ENCODE measurements at places on chromosomes 11 and 22.

DNA sequence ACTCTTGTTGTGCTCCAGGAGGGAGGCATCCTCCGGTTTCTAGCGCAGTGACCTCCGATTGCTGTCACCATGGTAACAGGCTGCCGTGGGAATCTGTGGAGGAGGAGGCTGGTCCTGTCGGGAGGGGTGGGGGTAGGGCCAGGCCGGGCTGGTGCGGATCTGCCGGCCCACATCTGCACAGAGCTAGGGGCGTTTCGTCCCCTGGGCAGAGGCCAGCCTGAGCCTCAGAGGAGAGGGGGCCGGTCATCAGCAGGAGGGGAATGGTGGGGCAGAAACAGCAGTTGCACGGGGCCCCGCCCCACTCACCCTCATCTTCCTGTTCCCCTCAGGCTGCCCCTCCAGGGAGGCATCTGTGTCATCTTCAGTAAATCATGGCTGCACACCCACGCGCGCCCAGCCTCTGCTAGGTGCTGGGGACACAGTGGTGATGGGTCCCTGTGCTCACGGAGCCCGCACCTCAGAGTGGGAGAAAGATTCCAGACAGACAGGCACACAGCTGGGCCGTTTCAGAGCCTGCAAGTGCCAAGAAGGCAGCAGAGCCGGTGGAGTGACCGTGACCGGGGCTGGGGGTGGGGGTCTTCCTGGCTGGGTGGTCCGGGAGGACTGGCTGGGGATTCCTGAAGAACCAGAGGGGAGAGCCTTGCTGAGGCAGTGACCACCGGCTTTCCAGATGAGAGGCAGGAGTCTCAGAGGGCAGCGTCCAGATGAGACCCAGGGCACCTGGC is 120.5 kb downstream of the CACNA1I start:
- no peak for DNase-seq

DNA sequence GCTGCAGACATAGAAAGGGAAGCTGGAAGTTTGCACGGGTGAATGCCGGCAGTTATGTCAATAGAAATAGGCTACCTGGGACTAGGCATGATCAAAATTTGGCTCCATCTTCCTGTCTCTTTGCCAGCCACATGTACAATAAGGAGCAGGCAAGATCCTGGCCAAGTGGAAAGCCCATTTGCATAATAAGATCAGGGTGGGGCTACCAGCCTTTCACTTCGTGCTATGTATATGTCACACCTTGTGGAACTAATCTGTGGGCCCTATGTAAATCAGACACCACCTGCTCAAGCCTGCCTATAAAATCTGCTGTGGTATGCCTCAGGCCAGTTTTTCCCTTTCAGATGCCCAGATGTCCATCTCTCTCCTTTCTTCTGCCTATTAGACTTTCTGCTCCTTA is 79.3 kb upstream of the DRD2 start:
- DNase-seq, result no peak

DNA sequence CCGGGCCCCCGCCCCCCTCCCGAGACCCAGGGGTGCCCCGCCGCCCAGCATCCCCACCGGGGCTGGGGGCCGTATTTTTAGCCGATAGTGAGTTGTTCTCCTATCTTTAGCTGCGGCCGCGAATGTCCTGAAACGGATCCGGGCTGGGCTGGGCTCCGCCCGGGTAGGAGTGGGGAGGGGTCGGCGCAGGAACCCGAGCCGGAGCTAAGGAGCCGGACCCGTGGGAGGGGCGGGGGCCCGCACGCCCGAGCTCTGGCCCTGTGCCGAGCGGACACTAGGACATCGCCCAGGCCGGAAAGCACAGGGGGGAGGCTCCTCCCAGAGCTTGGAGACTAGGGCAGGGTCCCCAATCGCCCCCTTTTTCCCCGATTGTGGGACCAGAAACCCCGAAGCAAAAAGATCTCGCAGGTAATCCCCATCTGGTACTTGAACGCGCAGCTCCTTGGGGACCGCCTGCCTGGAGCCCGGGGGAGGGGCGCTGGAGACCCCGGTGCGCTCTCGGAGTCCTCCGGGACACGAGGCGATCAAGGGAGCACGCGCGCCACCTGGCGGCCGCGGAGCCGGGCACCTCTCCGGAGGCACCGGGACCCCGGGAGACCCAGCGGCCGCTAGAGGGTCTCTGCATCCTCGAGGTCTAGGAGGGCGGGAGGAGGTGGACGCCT is 669 bp downstream of the CDC42EP2 start:
- peak; percentile 75 for DNase-seq

- no peak for DNase-seq
Observed at GRCh38 chr11:63883791-63884190, 33.2 kb downstream of the RCOR2 start.

- no peak for DNase-seq
Observed at GRCh38 chr11:113684496-113684895, 21.6 kb downstream of the TMPRSS5 start.

DNA sequence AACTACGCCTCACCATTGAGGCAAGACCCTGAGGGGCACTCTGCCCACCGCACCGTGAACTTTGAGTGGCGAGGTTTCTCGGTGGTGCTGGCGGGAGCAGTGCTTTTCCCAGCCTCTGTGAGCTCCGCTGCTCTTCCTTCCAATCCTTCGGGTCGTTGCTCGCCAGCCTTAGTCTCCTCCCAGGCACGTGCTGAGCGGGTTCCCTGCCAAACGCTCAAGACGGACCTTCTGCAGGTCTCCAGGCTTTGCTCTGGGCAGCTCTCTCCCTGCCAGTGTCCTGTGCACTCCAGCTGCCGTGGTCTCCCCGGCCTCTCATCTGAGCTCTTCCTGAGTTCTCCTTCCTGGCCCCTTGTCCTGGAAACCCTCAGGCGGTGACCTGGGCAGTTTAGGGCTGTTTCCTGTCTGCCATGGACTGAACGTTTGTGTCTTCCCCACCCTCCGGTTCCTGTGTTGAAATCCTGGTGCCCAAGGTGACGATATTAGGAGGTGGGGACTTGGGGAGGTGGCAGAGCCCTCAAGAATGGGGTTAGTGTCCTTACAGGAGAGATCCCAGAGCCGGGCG is 11.2 kb upstream of the MUC6 start:
- no peak for DNase-seq

GRCh38 chr11:62030071-62030684 is 62.7 kb upstream of the FTH1 start:
- DNase-seq, result no peak

DNA sequence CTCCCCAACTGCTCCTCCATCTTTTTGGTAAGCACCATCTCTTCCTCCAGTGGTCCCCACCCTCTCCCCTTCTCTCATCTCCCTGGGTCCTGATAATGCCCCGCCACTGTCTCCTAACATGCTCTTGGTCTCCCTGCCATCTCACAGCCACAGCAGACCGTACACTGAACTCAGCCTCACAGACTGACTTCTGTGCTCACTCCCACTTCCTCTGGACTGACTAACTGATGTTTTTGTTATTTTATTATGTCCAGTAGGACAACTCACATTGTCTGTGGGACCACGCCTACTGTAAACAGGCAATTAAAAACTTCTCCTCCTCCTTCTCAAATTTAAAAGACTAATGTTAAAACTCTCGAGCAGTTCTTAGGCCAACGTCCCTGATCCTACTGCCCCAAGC is 2.6 kb upstream of the GNAZ start:
- DNase-seq, result no peak

- no peak for DNase-seq
Observed at GRCh38 chr11:110870816-110871522, 158.7 kb upstream of the ARHGAP20 start.

GRCh38 chr11:3737386-3737933 is 59.9 kb downstream of the NUP98 start:
- DNase-seq, result no peak

- no peak for DNase-seq
Observed at GRCh38 chr22:39349506-39349966, 255 bp upstream of the SYNGR1 start.

GRCh38 chr22:30596886-30597285 is 5.2 kb upstream of the PES1 start:
- DNase-seq, result no peak

GRCh38 chr11:120236169-120237107 is 3.5 kb upstream of the POU2F3 start:
- DNase-seq, result no peak

GRCh38 chr11:30395751-30396150 is 72.8 kb downstream of the ARL14EP start:
- DNase-seq, result no peak

DNA sequence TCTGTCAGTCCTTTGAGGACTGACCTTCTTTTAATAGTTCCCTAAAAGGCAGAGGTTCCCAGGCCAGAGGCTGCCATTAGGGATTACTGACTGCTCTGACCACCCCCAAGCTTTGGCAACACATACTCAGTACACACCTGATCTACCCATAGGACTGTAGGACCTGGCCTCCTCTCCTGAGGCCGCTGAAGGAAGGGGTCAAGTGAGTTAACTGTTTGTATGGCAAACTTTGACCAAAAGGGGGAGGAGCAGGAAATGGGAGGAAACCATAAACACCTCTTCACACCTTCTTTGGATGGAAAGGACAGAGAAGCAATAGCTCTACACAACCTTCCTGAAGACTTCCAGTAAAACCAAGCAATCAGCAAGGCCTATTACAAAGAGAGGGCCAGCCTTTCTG is 104.0 kb downstream of the APOL5 start:
- no peak for DNase-seq
